ENCODE measurements at places on chromosomes 6 and 20.

GRCh38 chr6:161921602-161922395 lies 647.9 kb upstream of the AGPAT4 start:
- no peak for DNase-seq

- no peak for DNase-seq
Measured at GRCh38 chr20:25072226-25072811, 9.6 kb downstream of the VSX1 start.

GRCh38 chr20:58168843-58169242 lies 59.6 kb downstream of the ANKRD60 start:
- no peak for DNase-seq

- peak; percentile 28 for DNase-seq
Measured at GRCh38 chr6:26022132-26022472, 59.5 kb downstream of the TRIM38 start.

DNA sequence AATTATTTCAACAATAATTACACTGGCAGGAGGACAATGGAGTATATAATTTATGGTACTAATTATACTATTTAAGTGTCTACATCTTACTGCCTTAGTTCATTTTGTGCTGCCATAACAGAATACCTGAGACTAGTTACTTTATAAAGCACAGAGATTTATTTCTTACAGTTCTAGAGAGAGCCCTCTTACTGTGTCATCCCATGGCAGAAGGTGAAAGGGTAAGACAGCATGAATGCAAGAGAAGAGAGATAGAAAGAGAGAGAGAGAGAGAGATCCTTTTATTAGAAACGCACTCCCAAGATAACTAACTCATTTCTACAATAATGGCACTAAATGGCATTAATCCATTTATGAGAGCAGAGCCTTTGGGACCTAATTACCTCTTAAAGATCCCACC lies 314.7 kb downstream of the EPM2A start:
- no peak for DNase-seq

DNA sequence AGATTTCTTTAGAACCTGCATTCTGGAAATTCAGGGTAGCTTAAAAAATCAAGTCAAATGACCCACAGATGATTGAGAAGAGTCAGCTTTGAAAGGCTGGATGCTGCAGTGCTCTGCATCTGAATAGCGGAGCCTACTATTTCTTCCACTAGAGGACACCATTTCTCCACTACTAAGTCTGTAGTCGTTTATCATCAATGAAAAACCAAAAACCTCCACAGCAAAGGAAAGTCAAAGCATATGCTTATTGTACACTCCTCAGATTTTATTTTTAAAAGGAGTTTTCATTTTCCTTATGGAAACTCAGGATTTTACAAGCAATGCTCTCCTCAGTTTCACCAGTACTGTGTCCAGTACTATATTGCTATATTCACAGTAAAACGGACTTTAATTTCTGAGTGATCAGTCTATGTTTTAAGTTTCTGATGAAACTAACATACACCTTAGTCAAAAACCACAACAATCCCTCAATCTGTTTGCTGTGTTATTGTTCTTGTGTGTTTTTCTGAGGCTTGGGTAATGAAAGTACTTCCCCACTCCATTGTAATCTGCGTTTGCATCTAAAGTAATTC lies 50.5 kb upstream of the ENPP5 start:
- DNase-seq = no peak

GRCh38 chr20:17888044-17888443 lies 80.5 kb downstream of the SNX5 start:
- DNase-seq = no peak

DNA sequence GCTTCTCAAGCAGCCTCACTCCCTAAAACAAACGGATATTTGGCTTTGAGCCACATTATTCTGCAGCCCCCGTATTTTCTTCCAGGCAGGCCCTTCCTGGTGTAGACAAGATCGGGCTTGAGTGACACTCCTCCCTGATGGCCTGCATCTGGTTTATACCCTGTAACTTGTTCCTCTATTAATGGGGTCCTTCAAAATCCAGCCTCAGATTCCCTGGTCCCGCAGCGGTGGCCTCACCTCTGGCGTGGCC lies 375 bp upstream of the TMEM14C start:
- DNase-seq = no peak

DNA sequence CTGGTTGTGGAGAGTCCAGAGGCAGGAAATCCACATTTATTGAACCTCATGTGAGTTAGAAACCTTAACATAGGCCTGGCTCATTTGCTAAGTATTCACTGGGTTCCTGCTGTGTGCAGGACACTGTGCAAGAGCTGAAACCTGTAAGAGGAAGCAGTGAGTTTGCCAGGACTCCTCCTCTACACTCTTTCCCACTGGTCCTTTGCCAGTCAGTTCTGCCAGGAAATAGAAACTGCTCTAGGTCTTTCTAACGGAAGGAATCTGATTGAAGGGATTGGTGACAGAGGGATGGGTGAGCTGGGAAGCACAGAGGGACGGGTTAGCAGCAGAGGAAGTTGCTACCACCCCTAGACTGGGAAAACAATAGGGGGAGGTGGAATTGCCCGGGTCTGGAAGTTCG lies 234.2 kb upstream of the ECI2 start:
- DNase-seq = no peak

DNA sequence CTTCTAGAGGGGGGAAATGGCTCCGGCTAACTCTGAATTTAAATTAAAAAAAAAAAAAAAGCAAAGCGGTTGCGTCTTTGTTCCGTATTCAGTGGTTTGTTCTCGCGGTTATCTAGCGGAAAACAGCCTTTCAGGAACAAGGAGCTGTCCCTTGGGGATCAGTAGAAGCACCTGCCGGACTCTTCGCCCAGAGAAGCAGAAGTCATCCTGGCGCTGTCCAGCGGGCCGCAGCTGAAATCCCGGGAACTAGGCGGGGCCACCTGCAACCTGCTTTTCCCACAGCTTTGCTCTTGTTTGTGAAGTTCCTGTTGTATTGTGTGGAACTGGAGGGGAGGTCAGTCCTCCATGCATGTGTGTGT lies 43.9 kb upstream of the GJE1 start:
- no peak for DNase-seq

- no peak for DNase-seq
Measured at GRCh38 chr20:51331481-51331880, 211.0 kb downstream of the NFATC2 start.

- no peak for DNase-seq
Measured at GRCh38 chr6:15343490-15344191, 97.8 kb downstream of the JARID2 start.

GRCh38 chr6:157221817-157222175 lies 101.5 kb downstream of the TMEM242 start:
- no peak for DNase-seq

DNA sequence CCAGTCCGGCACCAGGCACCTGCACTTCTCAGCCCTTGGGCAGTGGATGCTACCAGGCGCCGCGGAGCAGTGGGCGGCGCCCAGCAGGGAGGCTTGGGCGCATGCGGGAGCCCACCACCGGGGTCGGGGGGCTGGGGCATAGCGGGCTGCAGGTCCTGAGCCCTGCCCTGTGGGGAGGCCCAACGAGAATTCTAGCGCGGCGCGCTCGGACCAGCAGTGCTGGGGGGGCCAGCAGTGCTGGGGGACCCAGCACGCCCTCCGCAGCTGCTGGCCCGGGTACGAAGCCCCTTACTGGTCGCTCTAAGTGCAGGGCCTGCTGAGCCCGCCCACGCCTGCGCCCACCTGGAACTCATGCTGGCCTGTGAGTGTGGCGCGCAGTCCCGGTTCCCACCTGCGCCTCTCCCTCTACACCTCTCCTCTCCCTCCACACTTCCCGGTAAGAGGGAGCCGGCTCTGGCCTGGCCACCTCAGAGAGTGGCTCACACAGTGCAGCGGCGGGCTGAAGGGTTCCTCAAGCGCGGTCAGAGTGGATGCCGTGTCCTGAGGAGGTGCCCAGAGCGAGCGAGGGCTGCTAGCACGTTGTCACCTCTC lies 28.5 kb upstream of the SERPINB1 start:
- DNase-seq = no peak

DNA sequence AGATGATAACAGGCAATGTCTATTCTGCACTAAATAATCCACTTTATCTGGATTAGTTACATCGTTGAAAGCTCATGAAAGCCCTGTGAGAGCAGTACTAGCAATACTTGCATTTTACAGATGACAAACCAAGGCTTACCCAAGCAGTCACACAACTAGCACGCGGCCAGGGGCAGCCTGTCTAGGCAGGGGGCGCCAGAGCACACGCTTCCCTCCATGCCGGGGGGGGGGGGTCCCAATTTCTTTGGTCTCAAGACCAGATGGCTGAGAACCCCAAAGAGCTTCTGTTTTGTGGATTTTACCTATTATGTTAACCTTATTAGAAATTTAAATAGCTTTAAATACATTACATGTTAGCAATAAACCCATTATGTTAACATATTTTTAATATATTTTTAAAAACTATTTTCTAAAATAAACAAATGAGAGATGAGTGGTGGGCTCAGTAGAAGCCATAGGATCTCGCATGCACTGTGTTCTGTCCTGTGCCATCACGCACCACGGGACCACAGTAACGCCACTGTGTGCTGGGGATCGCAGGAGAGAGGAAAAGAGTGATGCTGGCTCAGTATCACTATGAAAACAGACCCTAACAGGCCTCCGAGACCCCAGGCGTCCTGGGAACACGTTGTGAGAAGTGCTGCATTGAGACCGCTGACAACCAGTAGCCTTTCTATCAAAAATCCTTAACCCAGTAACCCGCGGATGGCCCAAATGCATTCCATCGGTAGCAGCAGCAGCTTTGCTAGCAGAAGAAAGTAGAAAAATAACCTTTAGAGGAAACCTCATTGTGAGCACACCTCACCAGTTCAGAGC lies 5.3 kb upstream of the PRR18 start:
- DNase-seq = peak; percentile 57
